ENCODE measurements at places on chromosomes 4 and X.

DNA sequence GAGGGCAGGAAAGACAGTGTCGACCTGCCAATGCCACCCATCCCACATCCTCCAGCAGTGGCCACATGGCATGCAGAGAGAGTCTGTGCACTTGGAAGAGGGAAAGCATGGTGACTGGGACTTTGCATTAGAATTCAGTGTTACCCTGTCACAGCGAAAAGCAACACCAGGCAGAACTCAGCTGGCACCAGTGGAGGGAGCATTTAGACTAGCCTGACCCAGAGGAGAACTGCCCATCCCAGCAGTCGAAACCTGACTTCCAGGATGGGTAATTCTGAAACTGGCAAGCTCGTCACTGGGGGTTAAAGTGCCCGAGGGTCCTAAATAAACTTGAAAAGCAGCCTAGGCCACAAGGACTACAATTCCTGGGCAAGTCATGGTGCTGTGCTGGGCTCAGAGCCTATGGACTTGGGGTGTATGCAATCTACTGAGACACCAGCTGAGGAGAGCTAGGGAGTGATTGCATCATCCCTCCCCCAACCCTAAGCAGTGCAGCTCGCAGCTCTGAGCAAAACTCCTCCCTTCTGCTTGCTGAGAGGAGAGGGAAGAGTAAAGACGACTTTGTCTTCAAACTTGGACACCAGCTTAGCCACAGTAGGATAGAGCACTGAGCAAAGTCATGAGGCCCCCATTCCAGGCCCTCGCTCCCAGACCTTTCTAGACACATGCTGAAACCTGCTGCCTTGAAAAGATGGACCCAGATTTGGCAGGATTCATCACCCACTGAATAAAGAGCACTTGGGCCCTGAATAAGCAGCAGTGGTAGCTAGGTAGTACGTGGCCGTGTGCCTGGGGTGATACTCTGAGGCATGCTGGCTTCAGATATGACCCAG is 68.8 kb downstream of the DDX60L start:
- no peak for DNase-seq

DNA sequence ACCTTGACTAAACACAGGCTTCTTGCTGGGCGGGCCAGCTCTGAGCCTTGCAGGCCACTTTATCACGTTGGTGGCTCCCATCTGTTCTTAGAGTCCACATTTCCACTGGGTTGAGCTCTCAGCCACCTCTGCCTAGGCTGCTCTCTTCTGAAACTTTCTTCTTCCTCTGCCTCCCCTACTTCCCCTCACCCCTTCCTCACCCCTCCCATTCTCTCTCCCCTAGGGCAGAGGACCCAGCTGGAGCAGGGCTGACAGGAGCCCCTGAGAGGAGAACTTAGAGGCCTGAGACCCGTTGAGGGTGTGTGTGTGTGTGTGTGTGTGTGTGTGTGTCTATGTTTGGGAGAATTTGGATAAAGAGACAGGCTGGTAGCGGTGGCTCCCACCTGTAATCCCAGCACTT is 19.9 kb upstream of the TMSB4X start:
- DNase-seq, result no peak

GRCh38 chr4:91636083-91636482 is 667.7 kb upstream of the GRID2 start:
- DNase-seq, result no peak

DNA sequence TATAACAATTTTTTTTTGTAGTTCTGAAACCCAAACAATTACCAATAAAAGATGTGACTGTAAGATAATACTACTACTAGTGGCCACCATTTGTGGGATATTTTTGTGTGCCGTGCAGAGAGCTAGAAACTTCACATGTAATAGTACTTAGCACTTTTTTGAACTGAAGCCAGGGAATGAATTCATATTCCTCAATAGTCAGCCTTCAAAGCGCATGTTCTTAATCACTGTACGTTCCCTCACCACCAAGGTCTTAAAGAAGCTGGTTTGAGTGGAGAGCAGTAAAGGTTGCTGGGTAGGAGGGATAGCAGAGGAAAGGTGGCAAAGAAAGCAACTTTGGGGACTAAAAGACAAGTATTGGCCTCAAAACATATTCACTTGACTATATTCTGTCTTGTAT is 9.6 kb upstream of the RUFY3 start:
- no peak for DNase-seq

GRCh38 chr4:59938166-59938565 is 1262.0 kb upstream of the ADGRL3 start:
- no peak for DNase-seq

DNA sequence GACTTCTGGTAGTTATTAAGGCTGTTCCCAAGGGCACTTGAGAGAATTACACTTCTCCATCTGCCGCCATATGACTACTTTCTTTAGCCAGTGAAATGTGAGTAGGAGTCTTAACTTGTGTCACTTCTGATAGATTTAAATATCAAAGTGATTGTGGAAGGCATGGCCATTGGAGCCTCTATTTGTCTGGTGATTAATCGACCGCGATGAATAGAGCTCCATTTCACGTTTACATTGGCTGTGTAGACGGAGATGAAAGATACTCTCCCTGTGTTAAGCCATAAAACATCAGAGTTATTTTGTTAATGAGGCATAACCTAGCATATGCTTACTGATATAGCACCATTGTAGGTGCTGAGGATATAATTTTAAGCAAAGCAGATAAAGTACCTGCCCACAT is 852.4 kb downstream of the CCSER1 start:
- DNase-seq, result no peak

Measured in ELR (cell line).